ENCODE measurements at places on chromosomes 5 and 9.

DNA sequence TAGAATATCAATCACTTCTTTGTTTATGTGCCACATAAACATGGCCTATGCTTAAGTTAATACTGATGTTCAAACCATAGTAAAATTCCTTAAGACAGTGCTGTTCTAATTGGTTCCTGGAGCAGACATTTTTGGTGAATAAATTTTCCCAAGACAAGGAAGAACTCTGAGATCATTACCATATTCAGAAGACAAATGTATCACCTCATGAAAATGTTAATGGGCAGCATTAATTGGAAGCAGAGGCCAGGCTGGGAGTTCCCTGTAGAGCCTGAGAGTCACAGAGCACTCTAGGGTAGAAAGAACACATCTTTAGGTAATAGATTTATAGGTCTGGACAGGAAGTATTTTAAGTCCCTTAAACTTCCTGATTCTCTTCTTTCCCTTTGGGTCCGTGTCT is 240.2 kb downstream of the MAN2A1 start:
- no peak for DNase-seq

GRCh38 chr5:45038366-45038987 is 229.7 kb downstream of the MRPS30 start:
- peak; percentile 15 for DNase-seq

GRCh38 chr5:68331192-68332079 is 115.9 kb downstream of the PIK3R1 start:
- peak; percentile 30 for DNase-seq

GRCh38 chr5:43061352-43062075 is 21.4 kb upstream of the ANXA2R start:
- no peak for DNase-seq

DNA sequence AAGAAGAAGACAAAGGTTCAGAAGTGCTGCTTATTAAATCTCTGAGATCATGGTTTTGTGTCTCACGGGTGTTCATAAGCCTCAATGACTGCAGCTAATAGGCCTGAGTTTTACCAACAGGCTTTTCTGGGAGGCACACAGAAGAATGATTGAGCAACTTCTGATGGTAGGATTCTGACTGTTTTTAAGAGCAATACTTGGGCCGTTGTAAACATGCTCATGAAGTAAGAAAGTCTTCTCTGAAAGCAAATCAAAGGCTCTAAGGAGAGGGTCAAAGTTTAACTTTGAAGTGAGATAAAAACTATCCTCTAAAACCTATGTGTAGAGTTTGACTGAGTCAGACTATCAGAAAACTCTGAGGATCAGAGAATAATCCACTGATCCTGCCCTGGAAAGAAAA is 390.9 kb upstream of the DAB2 start:
- DNase-seq = no peak

GRCh38 chr5:104267320-104268015 is 704.9 kb upstream of the NUDT12 start:
- DNase-seq = no peak

DNA sequence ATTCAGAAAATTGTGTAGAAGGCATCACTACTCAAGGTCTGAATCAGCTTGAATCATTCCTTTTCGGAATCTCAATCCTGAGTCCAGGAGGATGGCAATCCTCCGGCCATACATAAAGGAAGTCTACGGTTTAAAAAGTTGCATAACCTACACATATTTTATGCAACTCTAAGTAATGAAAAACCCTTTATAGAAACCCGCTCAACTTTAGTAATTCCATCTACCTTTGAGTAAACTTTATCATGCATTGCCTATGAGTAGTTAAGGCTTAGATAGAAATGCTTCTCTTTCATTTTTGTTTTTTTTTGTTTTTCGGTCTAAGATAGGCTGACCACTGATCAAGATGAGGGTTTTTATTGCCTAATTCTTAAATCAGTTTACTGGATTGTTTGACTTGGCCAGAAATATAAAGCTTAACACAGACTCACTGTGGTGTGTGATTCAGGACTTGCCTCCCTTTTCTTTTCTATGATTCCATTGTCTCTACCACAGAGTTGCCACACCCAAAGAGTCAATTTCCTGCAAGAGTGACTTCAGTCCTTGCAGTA is 85.0 kb downstream of the LURAP1L start:
- DNase-seq = no peak

DNA sequence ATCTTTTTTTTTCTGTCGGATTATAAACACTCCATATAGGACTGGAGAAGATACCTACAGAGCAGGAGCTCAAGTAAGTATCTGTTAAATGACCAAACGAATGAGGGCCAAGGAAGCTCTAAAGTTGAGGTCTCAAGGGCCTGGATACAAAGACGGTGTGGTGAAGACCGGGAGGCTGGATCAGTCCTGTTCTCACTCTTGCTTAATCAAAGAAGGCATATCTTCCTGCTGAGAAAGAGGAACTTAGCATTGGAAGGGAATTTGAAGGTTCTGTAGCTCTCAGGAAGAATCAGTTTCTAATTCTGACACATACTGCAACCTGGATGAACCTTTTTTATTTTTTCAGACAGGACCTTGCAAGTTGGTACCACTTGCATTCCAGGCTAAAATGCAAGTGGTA is 28.3 kb upstream of the PAX5 start:
- no peak for DNase-seq

Measured in GM13976 (cell line).